Activated T-cell treated with anti-CD3 and anti-CD28 coated beads for 24 hours (primary cell): ENCODE measurements at places on chromosomes 13 and 19.

DNA sequence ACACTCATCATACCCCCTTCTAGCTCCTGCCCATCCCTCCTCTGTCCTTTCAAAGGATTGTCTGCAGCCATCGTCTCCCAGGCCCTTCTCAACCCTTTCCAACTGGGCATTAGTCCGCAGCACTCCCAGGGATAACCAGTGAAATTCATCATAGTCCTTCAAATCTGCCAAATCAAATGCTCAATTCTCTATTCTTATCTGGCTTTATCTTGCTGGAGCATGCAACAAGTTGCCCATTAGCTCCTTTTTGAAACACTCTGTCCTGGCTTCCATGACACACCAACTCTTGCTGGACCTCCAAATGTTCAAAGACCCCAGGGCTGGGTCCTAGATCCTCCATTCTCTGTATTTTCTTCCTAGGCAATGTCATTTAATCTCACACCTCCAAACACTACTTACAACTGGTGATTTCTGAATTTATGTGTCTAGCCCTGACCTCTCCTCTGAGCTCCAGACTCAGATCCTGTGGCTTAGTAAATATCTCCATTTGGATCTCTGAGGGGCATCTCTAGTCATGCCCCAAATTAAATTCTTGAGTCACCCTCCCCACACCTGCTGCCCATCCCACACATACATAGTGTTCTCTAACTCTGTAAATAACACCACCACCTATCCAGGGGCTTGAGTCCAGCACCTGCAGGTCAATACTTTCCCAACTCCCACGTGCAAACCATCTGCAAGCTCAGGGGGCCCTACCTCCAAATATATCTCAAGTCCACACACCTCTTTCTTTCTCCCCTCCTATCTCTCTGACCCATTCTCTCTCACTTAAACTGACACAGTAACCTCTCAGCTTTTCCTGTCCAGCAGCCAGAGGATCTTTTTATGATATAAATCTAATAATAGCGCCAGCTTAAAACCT lies 9.1 kb upstream of the ANKRD10 start:
- DNase-seq: no peak

DNA sequence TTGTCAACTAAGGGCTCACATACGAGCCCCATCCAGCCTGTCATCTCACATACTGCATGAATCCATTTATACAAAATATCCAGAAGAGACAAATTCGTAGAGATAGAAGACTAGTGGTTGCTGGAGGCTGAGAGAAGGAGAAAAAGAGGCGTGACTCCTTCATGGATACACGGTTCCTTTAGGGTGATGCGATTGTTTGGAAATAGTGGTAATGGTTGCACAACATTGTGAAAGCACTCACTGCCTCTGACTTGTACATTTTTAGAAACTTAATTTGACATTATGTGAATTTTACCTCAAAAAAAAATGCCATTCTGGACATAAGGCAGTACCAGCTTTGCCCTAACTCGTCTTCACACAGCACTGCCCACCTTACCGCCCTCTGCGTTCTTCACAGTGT lies 27.3 kb downstream of the IGFL1 start:
- DNase-seq: no peak

DNA sequence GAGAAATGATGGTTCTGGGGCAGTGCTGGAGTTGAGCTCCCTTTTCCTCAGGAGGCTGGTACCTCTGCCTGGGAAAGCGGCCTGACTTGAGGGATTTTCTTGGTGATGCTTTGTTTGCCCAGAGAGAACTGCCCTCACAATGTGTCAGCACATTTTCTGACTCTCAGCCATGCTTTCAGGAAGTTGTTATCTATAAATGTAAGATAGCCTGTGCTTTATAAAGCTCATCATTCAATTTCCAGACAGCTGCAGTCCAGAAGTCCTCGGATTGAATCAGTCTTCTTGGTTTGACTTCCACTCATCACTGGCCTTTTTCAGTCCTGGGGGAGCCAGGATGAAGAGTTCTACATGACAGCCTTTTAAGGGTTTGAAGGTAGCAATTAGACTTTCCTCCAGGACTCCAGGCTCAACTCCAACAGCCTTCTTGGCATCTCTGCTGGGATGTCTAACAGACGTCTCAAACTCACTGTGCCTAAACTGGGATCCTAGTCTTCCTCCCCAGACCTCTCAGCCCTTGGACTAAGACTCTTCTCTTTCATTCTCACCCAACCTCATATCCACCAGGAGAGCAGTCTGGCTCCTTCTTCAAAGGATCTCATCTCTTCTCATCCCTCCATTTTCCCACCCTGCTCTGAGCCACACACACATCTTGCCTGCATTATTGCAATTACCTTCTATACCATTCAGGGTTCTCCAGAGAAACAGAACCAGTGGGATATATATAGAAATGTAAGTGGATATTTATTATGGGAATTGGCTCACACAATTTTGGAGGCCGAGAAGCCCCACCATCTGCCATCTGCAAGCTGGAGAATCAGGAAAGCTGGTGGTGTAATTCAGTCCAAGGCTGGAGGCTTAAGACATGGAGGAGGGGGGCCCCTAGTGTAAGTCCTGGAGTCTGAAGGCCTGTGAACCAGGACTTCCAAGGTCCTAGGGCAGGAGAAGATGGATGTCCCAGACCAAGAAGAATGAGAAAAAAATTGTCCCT lies 13.1 kb downstream of the ERICH6B start:
- DNase-seq: no peak

GRCh38 chr13:113544071-113544891 lies 40.3 kb upstream of the TFDP1 start:
- no peak for DNase-seq

DNA sequence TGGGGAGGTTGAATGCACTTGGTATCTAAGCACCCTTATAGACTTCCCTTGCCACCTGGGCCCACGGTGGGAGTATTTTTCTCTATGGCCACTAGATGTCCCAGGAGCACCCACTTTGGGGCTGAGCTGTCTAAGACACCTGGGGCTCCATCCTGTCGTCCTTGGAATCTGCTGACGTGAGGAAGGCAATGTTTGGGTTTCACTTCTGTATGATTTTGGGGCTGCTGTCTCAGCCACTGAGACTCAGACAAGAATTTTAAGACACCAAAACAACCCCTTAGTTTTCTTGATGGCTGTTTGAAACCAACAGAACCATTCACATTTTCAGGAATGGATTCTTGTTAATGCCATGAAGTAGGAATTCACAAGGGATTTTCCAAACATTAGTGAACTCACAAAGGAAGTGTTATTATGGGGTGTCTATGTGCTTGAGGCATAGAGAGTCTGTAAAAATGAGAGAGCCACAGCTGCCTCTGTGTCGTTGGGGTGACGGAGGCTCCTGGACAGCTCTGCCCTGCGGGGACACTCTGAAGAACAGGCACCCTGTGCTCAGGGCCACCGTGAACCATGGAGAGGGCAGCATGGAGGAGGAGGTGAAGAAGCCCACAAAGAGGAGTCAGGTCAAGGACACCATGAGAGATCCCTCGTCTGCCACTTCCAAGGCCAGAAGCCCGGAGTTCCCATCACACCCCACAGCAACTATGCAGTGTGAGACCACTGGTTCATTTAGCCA lies 106.8 kb upstream of the SPATA13 start:
- DNase-seq: peak; percentile 43

GRCh38 chr13:41456768-41457588 lies at the start of gene RGCC:
TSS of gene RGCC (plus strand) at chr13:41457550. CDS start at chr13:41457708, 158 bp downstream.
- DNase-seq: peak; percentile 92

- no peak for DNase-seq
Observed at GRCh38 chr19:15417699-15418098, 1.1 kb downstream of the AKAP8L start.

DNA sequence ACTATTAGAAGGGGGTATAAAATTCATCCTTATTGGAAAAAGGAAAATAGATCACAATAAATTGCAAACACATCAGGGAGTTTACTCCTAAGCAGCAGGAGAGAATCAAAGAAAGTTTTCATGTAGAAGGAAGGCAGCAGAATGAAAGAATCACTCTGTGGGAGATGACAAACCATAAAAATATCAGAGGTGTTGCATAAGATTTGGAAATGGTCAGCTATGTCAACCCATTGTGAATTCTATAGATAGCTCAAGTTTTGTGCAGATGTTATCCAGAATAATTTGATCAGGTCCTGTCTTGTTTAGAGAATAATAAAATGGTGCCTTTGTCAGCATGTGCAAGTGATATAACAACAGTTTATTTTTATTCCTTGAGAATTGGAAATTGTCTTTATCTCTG lies 622.4 kb downstream of the DCT start:
- DNase-seq: no peak

- no peak for DNase-seq
Observed at GRCh38 chr19:18775586-18776287, 15.4 kb downstream of the COMP start.

DNA sequence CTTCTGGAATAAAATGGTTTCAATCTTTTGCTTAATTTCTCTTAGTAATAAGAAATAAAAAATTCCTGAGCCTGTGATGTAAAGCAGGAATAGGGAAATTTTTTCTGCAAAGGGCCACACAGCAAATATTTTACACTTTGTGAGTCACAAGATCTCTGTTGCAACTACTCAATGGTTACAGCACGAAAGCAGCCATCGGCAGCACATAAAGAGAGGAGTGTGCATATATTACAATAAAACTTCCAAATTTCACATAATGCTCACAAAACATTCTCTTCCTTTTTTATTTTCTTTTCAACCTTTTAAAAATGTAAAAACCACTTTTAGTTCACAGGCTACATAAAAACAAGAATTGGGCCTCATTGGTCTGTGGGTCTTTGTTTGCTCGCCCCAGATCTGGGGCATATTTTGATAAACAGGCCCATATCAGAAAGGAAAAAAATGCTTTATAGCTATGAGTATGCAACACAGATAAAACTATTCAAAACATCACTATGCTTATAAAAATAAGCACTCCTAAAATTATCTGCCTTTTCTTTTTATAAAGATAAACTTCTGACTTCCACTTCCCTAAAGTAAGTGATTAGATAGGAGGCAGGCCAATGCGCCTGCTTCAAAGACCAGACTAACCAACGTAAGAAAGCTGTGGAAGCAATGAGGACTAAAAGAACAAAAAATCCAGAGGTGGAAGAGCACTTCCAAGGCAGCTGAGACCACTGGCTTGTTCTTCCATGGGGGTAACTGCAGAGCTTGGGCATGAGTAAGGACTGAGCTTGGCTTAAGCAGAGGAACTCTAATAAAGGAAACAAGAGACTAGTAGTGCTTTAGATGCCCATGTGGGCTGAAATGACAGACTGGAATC lies 26.5 kb downstream of the MYCBP2 start:
- no peak for DNase-seq

DNA sequence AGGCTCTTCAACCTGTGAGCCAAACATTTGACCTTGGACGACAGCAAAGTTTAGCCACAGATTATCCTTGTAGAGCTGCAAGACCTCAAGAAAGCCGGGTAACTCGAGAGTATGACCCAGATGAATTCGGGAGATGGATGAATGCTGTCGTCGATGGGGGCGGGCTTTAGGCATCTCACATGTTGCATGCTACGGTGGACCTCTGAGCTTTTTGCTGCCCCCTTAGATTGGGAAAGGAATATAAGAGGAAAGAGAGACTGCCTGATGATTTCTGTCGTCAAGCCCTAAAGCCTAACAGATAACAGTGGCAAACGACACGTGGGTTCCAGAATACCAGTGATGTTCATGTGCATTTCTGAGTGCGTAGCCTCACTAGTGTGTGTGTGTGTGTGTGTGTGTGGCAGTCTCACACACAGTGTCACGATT lies 730 bp upstream of the ABCC4 start:
- DNase-seq: peak; percentile 16

- DNase-seq: no peak
Observed at GRCh38 chr13:69178000-69178399, 929.6 kb upstream of the ATXN8OS start.

GRCh38 chr13:79582896-79583295 lies 101.9 kb downstream of the NDFIP2 start:
- DNase-seq: no peak

DNA sequence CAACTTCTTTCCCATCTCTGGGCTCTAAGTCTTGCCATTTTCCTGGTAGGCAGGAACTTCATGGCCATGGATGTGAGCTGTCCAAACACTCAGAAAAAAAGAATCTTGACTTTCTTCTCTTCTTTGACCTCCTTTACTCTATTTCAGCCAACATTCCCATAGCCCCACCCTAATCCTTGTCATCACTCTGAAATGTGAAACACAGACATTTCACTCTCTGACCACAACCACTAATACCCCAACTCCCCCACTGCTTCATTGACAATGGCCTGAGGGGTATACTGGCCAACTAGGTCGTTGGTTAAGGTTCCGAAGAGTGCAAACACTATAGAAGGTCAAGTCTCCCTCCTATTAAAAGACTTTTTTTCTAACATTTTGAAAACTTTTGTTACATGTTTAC lies 4.7 kb upstream of the CYP2A13 start:
- DNase-seq: no peak

DNA sequence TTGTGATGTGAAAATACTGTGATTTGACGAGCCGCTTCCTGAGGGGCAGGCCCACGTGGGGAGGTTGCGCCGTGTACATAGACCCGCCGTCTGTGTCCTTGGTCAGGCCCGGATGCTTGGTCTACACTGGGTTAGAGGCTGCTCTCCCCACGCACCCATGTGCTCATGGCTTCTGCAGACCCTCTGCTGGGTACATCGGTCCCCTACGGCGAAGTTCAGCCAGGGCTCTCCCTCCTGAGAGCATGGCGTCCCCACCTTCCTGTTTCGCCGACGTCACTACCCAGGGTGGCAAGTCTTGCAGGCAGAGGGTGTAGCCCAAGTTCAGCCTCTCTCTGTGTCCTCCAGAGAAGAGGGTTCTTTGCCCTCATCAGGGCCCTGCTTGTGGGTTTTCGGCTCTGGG lies 11.0 kb downstream of the COMP start:
- no peak for DNase-seq

GRCh38 chr13:51942189-51942588 lies 69.1 kb downstream of the ATP7B start:
- no peak for DNase-seq

DNA sequence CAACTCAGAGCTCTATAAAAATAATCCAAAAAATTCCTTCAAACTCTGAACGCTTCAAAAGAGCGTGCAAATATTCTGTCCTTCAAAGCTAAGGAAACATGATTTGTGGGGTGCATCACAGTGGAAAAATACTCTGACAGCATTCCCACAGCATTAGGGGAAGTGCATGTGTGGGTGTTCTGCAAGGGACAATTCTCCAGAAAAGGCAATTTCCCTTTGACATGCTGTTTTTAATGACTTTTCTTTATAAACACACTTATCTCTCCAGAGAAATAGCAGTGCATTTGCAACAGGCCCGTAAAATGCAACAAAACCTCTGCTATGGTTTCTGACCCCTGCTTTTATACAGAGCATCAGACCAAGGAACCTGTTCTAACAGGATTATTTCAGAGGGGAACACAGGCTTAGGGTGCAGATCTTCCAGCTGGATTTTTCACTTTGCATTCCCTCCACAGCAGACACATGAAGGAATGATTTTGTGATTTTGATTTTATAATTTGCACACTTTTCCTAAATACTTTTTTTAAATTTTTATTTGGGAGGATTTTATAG lies 42.6 kb downstream of the KL start:
- no peak for DNase-seq

GRCh38 chr13:52195401-52195837 lies 36.0 kb upstream of the NEK3 start:
- DNase-seq: peak; percentile 34
